ENCODE measurements at places on chromosomes 3 and 15. TPM values are rescaled to one million over a fixed set of nuclear protein-coding genes. Genes with fewer than 3 reads are reported as not detected.

GRCh38 chr3:47802734-47803479 lies at the start of gene DHX30:
TSS of gene DHX30 (plus strand) at chr3:47803138. CDS start at chr3:47810684, 7,546 bp downstream.
- peak within 1 kb of the TSS; percentile 65 for H3K4me3 ChIP-seq
- peaks cover 6% of the 10 kb centered on the region for H3K36me3 ChIP-seq
- DNase-seq, result peak; percentile 87
- H3K4me1 ChIP-seq, result peaks cover 11% of the 10 kb centered on the region
- H3K27me3 ChIP-seq, result no peaks in the 10 kb centered on the region

ERICH6 gene
- not detected for polyA plus RNA-seq

KLHL40 gene
- polyA plus RNA-seq, result not detected

ASB14 gene
- polyA plus RNA-seq, result 0.30 TPM

ZNF710 gene
- 2.7 TPM for polyA plus RNA-seq

GRCh38 chr3:129399895-129400357 lies 28.5 kb downstream of the EFCAB12 start:
- H3K27me3 ChIP-seq, result no peaks in the 10 kb centered on the region
- no peaks in the 10 kb centered on the region for H3K36me3 ChIP-seq
- peaks cover 10% of the 10 kb centered on the region for H3K4me1 ChIP-seq
- H3K4me3 ChIP-seq, result peak overlapping the region; percentile 70
- DNase-seq, result no peak
- H3K27ac ChIP-seq, result peak overlapping the region; percentile 88

DNA sequence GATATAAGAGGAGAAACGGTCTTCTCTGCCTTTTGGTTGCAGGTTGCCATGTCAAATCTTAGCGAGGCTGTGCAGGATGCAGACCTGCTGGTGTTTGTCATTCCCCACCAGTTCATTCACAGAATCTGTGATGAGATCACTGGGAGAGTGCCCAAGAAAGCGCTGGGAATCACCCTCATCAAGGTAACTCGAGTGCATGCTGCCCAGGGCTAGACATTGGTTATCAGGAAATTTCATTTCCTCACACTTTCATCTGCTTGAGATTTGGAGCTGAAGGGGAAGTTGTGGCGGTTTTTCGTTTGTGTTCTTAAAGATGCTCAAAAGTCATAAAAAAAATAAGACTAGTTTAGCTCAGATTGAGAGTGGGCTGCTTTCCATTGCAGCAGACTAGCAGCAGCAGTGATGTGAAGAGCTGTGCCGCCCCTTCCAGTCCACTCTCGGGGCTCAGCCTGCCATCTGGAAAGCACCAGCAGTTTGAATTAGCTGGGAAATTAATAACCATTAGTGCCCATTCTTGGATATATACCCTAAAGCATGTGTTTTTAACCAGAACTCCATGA lies 32.2 kb downstream of the GPD1L start:
- H3K4me1 ChIP-seq, result peaks cover 7% of the 10 kb centered on the region
- peaks cover 19% of the 10 kb centered on the region for H3K36me3 ChIP-seq
- no peak overlapping the region for H3K4me3 ChIP-seq
- DNase-seq, result no peak
- H3K27ac ChIP-seq, result no peak overlapping the region
- H3K27me3 ChIP-seq, result no peaks in the 10 kb centered on the region

DNA sequence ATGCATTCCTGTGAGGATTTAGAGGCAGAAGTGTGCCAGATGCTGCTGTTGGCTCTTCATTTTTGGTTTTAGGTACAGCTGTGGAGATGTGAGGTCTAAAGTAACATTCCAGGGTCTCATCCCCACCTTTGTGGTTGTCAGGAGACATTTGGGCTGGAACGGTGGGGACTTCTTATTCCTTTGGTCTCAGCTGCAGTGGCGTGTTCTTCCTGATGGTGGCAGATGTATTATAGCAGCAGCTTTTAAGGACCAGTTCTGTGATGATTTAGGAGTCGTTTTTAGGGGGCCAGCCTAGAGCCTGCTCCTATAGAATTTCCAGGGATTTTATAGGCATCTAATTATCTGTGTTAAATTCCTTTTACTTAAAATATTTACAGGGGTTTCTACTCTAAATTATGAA lies 221.0 kb upstream of the EOMES start:
- no peak overlapping the region for H3K4me3 ChIP-seq
- no peak overlapping the region for H3K27ac ChIP-seq
- no peaks in the 10 kb centered on the region for H3K36me3 ChIP-seq
- H3K27me3 ChIP-seq, result no peaks in the 10 kb centered on the region

DNA sequence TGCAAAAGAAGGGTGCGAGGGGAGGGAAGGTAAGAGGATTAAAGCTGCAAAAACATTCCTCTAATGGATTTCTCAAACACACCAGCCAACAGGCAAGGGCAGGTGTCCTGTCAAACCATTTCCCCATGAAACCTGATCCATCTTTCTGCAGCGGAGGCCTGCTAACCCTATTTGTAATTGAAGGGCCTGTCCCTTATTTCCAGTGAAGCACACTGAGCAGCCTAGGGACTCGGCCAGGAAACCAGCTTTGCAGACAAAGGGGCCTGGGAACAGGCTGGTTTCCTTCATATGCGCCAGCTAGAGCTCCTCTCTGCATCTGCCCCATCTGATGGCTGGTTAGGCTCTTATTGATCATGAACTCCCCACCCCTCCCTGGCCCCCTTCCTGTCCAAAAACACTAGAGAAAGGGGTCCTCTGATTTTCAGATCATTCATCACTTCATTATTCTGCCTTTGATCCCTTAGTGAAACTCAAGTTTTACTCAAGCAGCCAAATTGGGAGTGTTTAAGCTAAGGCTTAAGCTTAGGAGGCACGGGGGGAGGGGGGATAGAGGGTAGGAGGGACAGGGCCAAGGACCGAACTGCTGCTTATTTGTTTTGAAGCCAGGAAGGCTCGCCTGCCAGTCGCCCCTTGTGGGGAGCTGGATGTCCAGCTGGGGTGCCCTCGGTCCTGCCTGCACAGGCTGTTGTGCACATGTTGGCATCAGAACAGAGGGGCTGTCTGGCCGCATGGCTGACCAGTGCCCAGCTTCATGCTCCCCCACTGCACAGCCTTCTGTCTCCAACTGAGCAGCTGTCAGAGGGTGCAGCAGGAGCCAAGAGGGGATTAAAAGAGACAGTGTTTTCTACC lies 53.1 kb downstream of the BOC start:
- H3K4me3 ChIP-seq, result no peak overlapping the region
- H3K27me3 ChIP-seq, result no peaks in the 10 kb centered on the region
- DNase-seq, result no peak
- H3K4me1 ChIP-seq, result no peaks in the 10 kb centered on the region
- no peak overlapping the region for H3K27ac ChIP-seq

DNA sequence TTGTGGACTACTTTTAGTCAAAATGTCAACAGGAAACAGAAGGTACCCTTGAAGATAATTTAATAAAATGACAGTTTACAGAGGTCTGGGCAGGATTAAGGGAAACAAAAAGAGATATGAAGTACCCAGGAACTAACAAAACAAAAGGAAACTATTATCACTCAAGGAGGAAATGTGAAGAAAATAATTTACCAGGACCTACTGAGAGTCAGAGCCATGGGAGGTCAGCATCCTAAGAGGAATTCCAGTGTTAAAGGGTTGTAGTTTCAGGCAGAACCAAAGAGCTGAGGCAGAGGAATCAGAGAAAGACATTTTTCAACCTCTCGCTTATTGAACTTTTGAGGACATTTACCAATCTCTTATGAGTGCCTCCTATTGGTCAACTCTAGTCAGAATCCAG lies 408.9 kb upstream of the CBLB start:
- no peaks in the 10 kb centered on the region for H3K36me3 ChIP-seq
- H3K4me3 ChIP-seq, result no peak overlapping the region

- no peaks in the 10 kb centered on the region for H3K27me3 ChIP-seq
- peaks cover 12% of the 10 kb centered on the region for H3K4me1 ChIP-seq
- peak within 1 kb of the TSS; percentile 31 for H3K27ac ChIP-seq
- H3K4me3 ChIP-seq, result peak within 1 kb of the TSS; percentile 47
Observed at GRCh38 chr3:42653560-42654330, at the start of gene ZBTB47. TSS of gene ZBTB47 (plus strand) at chr3:42653697. CDS start at chr3:42658356, 4,659 bp downstream.

DNA sequence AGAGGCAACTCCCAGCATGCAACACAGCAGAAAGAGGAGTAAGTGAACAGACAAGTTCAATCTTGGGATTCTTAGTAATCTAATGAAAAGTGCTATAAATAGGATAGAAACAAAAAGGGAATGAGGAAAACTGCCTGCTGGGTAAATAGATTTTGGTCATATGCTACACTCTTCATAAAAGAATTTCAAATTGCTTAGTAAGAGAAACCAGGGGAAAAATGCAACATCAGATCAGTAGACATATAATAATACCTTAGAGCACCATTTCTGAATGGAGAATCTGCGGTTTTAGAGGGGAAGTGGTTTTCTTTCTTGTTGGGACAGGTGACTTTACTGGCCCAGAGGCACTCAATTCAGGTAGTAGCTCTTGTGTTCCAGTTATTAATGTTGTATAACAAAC lies 13.4 kb upstream of the TBC1D5 start:
- no peaks in the 10 kb centered on the region for H3K27me3 ChIP-seq
- no peaks in the 10 kb centered on the region for H3K36me3 ChIP-seq
- no peak for DNase-seq

DNA sequence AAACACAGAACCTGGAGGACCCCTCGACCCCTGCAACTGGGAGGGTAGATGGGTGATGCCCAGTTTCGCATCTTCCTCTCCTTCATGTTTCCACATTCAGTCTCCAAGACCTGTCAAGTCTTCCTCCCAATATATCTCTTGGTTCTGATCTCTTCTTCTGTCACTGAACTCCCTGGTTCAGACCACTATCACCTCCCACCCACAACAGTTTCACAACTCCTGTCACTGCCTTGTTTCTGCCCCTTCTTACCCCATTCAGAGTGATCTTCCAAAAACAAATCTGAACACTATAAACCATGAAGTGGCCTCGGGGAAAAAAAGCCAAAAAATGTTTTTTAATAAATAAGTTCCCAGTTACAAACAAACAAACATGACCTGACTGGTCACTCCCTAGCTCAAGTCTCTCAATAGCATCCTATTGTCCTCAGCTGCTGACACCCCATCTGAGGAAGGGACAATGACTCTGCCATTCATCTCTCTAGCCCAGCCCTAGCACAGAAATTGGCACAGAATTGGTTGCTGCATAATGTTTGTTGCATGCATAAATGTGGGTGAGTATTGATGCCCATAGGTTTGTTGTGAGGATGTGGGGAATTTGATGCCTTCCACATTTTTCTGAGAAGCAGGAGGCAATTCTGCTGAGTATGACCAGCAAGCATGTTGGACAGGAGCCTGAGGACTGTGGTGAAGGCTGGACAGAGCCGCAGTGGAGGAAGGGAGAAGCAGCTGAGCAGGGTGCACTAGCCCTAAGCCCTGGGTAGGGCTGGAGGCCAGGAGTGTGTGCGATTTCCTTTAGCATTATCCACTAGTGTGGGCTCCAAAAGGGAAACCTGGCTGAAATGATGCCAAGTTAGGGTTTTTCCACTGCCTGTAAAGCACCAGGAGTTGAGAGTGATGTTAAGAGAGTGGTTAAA lies 12.2 kb upstream of the XYLB start:
- H3K27me3 ChIP-seq, result no peaks in the 10 kb centered on the region
- H3K4me1 ChIP-seq, result no peaks in the 10 kb centered on the region
- DNase-seq, result no peak
- H3K27ac ChIP-seq, result no peak overlapping the region

DNA sequence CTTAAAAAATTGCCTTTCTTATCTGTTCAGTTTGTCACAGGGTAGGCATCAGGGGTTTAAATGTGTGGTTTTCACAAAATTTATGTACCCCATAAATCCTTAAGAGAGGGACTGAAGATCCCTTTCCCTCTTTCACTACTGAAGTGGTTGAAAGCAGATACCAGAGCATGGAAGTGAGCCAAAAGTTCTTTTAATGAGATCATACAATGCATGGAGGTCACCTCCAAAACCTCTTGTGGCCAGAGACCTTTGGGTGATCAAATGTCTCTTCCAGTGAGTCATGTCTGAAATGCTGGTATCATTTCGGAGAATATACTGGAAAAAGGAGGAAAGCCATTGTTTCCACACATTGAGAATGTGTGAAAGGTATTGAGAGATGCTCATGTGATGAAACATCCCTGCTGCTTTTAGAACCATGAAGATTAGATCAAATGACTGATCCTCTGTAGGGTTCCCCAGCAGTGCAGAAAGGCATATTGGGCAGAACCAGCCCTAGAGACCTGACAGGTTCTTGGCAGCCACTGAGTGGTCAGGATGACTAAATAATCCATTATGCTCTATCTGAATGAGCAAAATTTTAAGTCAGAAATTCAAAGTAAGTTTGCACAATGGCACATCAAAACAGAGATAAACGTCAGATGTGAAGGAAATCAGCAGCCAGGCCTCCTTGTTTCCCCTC lies 165.8 kb upstream of the SLC2A2 start:
- no peaks in the 10 kb centered on the region for H3K27me3 ChIP-seq
- H3K4me1 ChIP-seq, result no peaks in the 10 kb centered on the region
- DNase-seq, result no peak
- no peak overlapping the region for H3K4me3 ChIP-seq

GRCh38 chr3:31479431-31479830 lies 53.3 kb upstream of the STT3B start:
- DNase-seq, result no peak
- no peak overlapping the region for H3K27ac ChIP-seq
- no peaks in the 10 kb centered on the region for H3K27me3 ChIP-seq

DNA sequence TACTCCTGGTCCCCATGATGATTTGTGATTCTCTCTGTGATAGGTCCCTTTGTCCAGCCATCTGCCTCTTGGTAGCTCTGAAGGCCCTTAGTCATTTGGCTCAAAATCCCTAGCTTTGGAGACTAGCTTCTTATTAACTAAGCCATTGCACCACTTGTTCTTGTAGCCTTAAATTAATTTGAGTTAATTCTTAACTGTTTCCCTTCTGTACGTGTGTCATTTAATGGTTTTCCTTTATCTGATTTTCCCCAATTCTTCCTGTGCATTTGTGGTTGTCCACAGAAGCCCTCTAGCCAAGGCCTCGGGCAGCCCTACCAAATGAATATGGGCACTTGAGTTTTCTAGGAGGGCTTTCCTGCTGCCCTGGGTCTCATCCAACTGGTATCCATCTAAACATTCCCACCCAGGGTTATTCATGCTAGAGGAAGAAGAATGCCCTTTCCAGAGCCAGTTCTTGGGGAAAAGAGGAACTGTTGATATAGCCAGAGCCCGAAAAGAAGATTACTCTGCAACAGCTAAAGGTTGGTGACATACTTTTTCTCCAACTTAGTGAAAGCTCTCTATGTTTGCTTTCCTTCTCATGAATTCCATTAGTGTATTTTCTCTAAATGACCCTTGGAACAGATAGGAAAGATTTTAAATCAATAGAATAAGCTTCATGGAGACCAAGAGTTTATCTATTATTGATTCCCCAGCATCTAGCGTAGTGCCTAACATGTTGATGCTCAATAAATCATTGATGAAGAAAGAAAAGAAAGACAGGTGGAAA lies 44.2 kb upstream of the ZBTB38 start:
- H3K4me1 ChIP-seq, result peaks cover 15% of the 10 kb centered on the region
- no peak overlapping the region for H3K4me3 ChIP-seq
- DNase-seq, result no peak
- no peaks in the 10 kb centered on the region for H3K27me3 ChIP-seq
- H3K27ac ChIP-seq, result no peak overlapping the region
